Substantia nigra (tissue), 51 donors: ENCODE measurements at places on chromosomes 12 and 14.

DNA sequence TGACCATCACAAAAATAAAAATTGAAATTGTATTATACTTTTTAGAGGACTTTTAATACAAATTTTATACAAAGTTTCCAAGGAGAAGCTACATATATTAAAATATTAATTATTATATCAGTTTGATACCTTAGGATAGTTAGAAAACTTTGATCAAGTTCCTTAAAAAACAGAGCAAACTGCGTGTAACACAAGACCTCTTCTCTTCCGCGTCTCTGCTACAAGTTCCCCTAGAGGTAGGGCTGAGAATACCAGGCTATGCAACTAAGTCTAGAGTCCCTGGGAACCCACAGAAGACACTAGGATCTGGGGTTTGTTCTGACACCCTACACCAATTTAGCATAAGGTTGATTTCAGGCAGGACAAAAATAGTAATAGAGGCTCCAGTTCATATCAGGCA, 319.0 kb downstream of the FOXG1 start:
- no peak for DNase-seq

DNA sequence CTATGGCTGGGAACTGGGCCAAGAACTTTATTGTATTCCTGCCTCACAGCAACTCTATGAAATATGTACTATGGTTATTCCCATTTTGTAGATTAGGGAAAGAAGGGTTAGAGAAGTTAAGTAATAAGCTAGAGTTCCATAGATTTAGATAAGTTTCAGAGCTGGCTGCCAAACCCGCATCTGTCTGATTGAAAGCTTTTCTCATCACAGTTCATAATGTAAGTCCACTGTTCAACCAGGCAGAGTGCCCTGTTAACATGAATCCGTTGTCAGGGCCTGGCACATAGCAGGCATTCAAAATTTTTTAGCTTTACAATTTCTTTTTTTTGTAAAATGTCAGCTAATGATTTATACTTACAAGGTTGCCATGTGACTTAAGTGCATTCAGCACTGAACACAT, 467.3 kb downstream of the NRXN3 start:
- DNase-seq: no peak

DNA sequence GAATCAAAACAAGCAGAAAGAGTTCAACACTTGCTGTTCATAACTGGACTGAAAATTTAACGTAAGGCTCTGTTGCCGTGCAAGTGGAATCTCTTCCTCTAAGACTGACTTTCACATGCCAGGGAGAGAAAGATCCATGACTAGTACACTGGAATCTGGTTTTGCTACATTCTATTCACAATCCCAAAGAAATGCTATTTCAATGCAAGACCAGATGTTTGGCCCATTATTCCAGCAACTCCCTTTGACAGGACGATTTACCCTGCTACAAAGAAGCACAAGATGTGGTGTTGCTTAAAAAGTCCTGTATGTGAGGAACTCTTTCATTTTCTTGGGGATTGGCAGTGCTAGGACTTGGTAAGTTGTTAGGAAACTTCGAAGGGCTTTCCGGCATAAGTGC, 17.4 kb downstream of the RFC5 start:
- no peak for DNase-seq

- DNase-seq: no peak
Measured at GRCh38 chr12:69655616-69656340, 43.3 kb downstream of the BEST3 start.

DNA sequence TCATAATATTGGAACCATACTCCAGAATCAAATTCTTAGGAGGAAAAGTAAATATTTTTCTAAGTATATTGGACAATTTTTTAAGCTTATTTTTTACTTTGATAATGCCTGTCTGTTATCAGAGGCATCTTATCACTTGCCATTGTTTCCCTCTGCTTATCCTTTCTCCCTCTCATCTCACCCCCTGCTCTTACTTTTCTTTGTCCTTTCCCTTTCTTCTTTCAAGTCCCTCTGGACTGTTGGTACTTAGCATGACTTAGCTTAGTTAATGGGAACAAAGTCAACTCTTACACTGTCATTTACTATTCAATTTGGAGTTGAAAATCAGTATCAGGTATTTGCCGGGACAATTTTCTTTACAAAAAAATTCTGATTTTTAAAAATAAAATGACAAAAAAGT, 45.2 kb downstream of the ABCD2 start:
- DNase-seq: no peak

- DNase-seq: no peak
Measured at GRCh38 chr12:123021688-123022604, 41.5 kb downstream of the ARL6IP4 start.

- DNase-seq: no peak
Measured at GRCh38 chr14:26138764-26139445, 458.9 kb downstream of the NOVA1 start.

- no peak for DNase-seq
Measured at GRCh38 chr12:25833657-25834056, 124.8 kb upstream of the RASSF8 start.

DNA sequence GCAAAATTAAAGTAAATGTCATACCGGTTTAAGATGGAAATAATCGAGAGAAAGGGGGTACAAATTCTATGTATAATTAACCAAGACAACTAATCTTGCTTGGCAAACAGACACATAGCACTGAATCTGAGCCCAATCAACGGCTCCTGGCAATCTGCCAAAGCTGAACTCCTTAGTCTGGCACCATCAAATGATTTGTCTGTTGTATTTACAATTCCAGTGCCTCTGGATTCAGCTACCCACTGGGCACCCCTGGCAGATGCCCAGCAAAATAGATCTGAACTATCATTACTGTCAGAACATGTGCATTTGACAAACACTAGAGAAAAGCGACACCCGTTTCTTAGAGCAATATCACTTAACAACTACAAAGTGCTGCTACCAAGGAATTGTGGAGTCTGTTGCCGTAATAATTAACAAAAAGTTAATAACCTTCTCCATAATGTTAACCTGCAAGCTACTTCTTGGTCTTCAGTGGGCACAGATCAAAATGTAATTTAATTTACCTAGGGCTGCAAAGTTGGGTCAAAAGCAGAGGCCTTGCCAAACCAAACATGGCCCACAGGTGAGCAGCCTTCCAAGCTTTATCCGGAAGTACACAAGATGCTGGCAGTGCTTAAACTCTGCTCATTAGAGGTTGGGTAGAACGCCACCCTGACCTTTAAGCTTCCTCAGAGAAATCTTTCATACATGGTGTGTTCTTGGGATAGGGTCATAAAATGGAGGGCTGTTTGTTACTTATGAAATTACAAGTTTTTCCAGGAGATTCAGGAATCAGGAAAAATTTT, 7.6 kb downstream of the EGLN3 start:
- DNase-seq: peak; percentile 44

GRCh38 chr12:108630481-108631207, 3.0 kb downstream of the SELPLG start:
- DNase-seq: no peak

GRCh38 chr12:6780573-6780972, 8.3 kb downstream of the LAG3 start:
- no peak for DNase-seq

DNA sequence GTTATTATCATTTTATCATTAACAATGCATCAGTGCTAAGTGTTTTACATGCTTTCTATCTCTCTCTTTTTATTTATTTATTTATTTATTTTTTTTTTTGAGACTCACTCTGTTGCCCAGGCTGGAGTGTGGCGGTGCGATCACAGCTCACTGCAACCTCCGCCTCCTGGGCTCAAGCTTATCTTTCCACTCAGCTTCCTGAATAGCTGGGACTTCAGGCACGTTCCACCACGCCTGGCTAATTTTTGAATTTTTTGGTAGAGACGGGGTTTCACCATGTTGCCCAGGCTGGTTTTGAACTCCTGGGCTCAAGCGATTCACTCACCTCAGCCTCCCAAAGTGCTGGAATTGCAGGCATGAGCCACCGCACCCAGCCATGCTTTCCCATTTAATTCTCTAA, 3.9 kb upstream of the BTG1 start:
- no peak for DNase-seq

DNA sequence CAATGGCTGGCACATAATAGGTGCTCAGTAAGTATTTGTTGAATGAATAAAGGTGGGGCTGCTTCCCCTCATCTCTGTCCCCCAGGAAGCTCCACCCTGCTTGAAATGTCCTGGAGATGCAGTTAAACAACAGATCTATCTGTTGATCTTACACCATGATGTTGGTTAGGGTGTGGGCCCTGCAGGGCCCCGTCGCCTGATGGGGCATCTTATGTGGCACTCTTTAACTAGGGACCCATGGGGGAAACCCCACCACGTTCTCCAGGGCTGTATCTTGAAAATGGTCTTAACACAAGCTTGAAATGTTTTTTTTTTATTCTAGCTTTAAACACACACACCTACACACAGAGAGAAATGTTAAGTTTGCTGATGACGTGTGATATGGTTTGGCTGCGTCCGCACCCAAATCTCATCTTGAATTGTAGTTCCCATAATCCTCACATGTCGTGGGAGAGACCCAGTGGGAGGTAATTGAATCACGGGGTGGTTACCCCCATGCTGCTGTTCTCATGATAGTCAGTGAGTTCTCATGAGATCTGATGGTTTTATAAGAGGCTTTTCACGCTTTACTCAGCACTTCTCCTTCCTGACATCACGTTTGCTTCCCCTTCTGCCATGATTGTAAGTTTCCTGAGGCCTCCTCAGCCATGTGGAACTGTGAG, 741.7 kb downstream of the VRK1 start:
- DNase-seq: no peak

DNA sequence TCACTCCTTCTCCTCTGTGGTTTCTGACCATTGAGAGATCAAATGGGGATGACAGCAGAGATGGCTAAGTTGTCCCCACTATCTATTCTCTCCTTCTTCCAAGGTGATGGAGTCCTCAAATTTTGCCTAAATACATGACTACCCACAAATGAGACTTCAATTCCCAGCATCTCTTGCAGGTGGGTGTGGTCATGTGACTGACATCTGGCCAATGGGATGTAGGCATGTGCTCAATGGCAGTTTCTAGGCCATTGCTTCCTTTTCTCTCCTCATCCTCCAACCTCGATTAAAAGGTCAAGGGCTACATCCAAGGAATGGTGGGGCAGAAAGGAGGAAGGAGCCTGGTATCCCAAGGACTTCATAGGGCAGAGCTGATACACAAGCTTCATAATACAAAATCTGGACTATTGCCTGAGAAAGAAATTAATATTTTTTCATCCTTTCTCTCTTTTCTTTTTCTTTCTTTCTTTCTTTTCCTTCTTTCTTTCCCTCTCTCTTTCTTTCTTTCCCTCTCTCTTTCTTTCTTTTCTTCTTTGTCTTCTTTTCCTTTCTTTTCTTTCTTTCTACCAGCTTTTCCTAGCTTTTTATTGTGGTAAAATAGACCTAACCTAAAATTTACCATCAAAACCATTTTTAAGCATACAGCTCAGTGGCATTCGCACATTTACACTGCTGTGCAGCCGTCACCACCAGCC, 100.9 kb upstream of the PRB2 start:
- no peak for DNase-seq

DNA sequence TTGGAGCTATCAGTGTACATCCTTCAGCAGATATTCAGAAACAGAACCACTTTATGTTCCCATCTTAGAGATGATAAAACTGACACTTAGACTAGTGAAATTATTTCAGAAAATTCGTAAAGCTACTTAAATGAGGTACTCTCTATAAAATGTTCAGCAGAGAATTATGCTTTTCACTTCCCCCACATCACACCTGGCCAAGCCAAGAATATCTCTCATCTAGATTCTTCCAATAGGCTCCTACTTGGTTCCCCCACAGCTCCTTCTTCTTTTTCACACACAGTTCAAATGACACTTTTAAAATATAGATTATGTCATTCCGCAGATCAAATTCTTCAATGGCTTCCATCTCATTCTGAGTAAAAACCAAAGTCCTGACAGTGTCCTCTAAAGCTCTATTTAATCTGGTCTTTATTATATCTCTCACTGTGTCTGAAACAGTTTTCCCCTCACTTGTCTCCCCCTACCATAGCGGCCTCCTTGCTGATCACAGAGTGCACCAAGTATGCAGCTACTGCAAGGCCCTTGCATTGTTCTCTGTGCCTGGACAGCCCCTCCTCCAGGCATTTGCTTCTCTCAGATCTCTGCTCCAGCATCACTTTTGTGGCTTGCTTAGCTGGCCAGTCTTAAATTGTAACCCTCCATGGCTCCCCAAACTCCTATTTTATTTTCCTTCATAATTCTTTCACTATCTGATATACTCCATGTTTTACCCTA, 736.8 kb upstream of the USP15 start:
- no peak for DNase-seq

- no peak for DNase-seq
Measured at GRCh38 chr12:1044696-1045095, 53.7 kb downstream of the ERC1 start.

- DNase-seq: no peak
Measured at GRCh38 chr12:25262389-25263074, 11.8 kb upstream of the KRAS start.

- no peak for DNase-seq
Measured at GRCh38 chr12:27303139-27304111, 29.2 kb upstream of the BMAL2 start.

DNA sequence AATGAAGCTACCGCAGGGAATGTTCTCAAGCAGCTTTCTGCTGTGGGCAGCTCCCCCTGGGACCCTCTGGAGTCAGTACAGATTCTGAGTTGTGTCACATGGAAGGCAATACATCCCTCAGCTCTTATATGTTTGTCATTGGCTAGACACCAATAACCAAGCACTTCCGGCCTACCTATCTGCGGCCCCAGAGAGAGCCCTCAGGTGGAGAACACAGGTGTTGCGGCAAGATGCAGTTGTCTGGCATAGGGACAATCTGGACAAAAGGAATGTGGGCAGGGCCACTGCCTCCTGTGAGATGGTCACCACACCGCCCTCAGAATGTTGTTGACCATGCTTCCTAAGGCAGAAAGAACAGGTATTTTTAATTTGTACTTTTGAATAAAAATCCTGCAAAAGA, 118.7 kb downstream of the BRMS1L start:
- DNase-seq: no peak

GRCh38 chr12:110047297-110047940, 903 bp downstream of the C12orf76 start:
- DNase-seq: no peak

DNA sequence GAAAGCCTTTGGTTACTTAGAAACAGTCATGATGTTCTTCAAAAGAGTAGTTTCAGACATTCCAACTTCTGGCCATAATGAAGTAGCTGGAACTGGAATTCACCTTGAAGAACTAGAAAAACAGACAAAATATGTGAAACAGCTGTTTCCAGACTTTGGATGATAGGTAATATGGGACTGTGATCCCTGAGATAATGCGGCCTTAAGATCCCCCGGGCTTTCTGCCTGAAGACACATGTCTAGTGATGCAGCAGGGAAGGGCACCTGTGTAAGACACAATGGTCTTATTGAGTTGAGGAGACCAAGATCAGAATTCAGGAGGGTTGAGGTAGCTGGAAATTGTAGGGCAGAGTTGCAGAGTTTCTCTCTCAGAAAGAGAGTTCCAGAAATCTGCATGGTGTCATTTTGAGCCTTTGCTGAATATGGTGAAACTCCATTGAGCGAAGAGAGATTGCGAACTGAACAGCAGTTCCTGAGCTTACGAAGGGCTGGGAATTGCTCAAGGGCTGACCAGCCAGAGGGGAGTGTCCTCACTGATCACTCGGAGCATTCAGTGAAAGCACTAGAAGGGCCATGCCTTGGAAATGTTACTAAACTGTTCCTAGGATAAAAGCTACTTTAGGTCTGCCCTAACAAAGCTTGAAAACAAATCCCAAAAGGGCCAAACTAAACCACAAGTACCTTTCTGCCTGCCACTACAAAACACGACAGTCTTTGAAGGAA, 41.7 kb upstream of the FRS2 start:
- DNase-seq: no peak
